ENCODE measurements at places on chromosomes 11 and 22. TPM values are rescaled to one million over a fixed set of nuclear protein-coding genes. Genes with fewer than 3 reads are reported as not detected.

The GVQW3 gene
- total RNA-seq = 3.2 TPM

The FXYD6 gene
- total RNA-seq = 0.47 TPM

The CEP126 gene
- total RNA-seq = 1.3 TPM

The SCN4B gene
- 0.26 TPM for total RNA-seq

The OR52E6 gene
- total RNA-seq = not detected

- DNase-seq = peak; percentile 53
These were observed 120.7 kb upstream of the TOP3B start for GRCh38 chr22:22103078-22103875.

- peak; percentile 65 for DNase-seq
These were observed at the start of gene DEUP1 for GRCh38 chr11:93330446-93330984. TSS of gene DEUP1 (plus strand) at chr11:93330742. CDS start at chr11:93332260, 1,518 bp downstream.

GRCh38 chr11:2077061-2077802 lies 62.0 kb downstream of the IGF2 start:
- peak; percentile 77 for DNase-seq

- no peak for DNase-seq
These were observed 4.1 kb upstream of the ARHGAP20 start for GRCh38 chr11:110716361-110716760.
